ENCODE measurements at places on chromosomes 12 and 14.

DNA sequence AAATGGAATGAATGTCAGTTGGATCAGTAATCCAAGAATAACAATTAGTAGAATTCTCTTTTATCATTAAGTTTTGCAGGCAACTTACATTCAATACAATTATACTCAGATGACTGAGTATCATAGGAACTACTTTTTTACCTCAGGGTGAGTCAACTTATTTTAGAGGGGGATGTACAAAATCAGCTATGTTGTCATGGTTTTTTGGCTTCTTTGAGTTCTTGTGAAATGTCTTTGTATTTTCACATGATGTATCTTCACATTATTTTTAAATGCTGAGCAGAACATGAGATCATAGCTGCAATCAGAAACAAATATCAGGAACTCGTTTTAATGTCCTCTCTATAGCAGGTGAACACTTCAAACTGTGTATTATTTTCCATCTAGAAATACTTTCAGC lies 65.3 kb upstream of the PTPRR start:
- DNase-seq: no peak

GRCh38 chr12:42039176-42039575 lies 105.5 kb downstream of the GXYLT1 start:
- DNase-seq: no peak

GRCh38 chr12:6998715-6999451 lies 19.4 kb downstream of the LPCAT3 start:
- no peak for DNase-seq

DNA sequence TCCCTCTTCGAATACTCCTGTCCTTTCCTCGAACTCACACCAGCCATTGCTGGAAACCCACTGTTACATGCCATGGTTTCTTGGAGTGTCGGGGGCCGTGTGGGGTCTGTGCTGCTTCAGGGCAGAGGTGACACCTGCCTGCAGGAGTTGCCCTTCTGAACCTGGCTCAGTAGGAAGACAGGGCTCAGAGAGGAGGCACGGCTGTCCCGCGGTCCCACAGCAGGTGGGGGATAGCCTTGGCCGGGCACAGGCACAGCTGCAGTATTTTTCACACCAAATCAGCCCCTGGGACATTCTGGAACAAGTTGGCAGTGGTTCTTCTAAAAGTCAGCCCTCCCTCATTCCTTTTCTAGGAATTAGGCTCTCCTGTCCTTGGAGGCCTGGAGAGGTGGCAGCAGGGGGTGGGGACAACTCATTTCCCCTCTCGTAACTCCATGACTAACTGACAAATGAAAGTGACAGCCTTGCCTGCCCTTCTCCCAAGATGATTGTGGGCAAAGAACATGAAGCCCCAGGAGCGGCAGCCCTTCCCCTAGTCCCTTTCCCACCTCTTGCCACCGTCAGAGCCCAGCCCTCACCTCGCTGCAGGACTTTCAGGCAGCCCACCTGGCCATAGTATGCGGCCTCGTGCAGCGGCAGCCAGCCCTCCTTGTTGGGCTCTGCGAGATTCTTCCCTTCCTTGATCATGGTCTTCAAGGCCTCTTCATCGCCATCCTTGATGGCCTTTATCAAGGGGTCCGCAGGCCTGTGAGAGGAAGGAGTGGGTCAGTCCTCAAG lies 22.4 kb downstream of the ASB2 start:
- DNase-seq: no peak

- no peak for DNase-seq
These were observed 69.2 kb downstream of the STAB2 start for GRCh38 chr12:103656291-103656690.

GRCh38 chr12:79955561-79955960 lies 20.7 kb upstream of the PPP1R12A start:
- no peak for DNase-seq

GRCh38 chr12:108850854-108851573 lies 6.4 kb downstream of the SSH1 start:
- DNase-seq: no peak

DNA sequence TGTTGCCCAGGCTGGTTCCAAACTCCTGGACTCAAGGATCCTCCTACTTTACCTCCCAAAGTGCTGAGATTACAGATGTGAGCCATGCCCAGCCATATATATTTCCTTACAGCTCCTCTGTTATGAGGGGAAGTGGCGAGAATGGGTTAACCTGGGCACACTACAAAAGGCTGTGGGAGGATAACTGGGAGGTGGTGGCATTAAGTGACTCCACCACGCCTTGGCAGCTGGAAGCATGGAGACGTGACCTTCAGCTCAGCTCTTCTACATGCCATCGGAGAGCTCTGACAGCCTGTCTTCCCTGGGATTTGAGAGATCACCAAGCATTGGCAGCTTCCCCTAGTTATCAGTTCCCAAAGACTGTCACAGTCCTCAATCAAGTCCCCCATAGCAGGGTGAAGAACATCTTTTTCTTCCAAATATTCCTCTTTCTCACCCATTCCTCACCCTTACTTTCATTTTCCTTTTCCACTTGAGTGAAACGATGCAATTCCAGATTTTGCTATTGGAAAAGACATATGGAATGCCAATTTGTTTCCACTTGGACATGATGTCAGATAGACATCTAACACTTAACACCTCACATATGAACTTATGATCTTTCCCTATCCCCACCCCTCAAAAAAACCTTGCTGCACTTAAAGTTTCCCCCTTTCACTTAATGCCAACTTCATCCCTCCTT lies 48.5 kb downstream of the PHLDA1 start:
- no peak for DNase-seq

GRCh38 chr12:66072566-66072965 lies 58.0 kb downstream of the LLPH start:
- DNase-seq: no peak

GRCh38 chr14:26765768-26766520 lies 168.1 kb upstream of the NOVA1 start:
- DNase-seq: no peak

- DNase-seq: no peak
These were observed 117.2 kb upstream of the CCND2 start for GRCh38 chr12:4156317-4156716.

GRCh38 chr14:51094282-51094821 lies 553 bp downstream of the TRIM9 start:
- peak; percentile 65 for DNase-seq

- no peak for DNase-seq
These were observed 885.3 kb upstream of the TMEM132C start for GRCh38 chr12:127381681-127382080.

GRCh38 chr12:131000000-131000486 lies 46.3 kb downstream of the ADGRD1 start:
- DNase-seq: no peak

DNA sequence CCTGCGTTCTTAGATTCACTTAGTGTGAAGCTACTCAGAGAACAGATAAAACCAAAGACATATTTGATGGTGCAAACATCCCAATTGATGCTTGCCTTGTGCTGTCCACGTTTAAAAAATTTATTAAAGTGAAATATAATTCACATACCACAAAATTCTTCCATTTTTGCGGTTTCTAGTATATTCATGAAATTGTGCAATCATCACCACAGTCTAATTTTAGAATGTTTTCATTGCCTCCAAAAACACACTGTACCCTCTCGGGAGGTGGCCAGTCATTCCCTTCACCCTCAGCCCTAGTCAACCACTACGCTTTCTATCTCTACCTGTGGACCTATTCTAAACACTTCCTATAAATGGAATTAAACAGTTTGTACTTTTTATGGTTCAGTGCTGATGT lies 1109.2 kb downstream of the FLRT2 start:
- DNase-seq: no peak

DNA sequence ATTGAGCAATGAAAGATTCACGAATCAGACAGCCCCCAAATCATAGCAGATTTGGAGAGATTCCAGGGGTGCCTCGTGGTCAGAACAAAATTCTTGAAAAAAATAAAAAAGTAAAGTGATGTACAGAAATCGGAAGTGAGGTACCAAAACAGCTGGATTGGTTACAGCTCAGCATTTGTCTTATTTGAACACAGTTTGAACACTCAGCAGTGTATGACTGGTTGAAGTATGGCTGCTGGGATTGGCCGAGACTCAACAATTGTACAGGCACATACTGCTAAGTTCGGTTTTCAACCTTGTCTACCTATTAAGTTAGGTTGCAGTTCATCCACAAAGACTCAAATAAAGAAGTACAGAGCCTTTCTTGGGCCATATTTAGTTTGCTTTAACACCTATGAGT lies 865.4 kb upstream of the TMEM132C start:
- no peak for DNase-seq

- no peak for DNase-seq
These were observed 30.1 kb upstream of the MAP1LC3B2 start for GRCh38 chr12:116529048-116529447.

GRCh38 chr14:73613046-73613383 lies 698 bp downstream of the ACOT6 start:
- DNase-seq: no peak

- no peak for DNase-seq
These were observed 160.0 kb downstream of the ADGRD1 start for GRCh38 chr12:131113568-131114270.

DNA sequence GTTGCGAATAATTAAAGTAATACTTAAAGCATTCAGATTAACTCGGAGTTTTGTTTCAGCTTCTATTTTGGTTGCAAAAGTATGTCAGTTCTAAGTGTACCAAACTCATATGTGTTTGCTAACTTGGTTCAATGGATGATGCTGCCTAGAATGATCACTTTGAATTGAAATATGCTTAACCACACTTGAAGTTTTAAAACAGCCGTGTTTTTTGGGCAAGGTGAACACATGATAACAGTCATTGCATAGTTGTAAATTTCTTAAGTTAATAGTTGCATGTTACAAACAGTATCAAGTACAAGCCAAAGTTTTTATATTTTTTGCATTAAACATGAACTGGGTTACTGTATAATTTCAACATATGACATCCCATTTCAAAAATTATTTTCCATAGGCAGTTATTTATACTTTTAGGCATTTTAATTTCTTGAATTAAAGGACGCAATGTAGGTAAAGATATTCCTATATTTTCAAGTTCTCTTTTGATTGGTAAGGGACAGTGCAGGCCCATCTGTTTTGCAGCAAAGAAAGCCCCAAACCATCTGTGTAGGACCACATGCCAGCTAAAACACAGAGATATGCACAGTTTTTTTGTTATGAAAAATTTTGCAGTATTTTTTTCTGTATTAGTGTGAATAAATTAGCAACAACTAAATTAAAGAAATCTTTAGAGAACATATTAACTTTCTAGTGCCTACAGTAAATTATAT lies 575.5 kb downstream of the PRKD1 start:
- DNase-seq: no peak

DNA sequence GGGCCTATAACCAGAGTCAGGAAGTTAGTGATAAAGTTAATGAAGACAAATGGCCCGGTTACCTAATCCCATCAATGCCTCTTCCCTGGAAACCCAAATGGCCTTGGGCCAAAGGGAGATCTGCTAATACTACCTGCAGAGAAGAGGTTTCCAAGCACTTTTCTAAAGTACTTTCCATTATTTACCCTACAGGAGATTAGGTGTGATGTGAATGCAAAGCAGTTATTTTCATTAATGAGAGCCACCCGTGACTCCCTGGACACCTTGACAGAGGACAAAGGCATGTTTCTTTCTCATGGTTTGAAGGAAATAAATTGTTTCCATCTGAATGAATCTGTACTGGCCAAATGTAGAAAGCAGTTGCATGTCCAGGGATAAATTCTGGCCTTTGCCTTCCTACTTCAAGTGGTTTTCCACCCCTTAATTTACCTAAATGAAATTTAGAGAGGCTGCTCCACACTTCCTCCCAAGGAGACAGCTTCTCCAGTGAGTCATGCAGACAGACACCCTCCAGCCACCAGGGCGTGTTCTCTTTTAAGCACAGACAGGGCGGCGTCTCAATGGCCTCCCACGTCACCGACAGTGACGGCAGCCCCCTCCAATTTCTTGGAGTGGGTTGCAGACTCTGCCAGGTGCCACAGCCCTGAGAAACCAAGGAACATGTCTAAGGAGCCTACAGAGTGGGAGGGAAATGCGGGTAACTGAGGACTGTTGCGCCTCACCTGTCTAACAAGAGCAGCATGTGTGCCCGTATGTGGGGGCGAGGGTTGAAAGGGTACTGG lies 43.9 kb upstream of the GNPNAT1 start:
- DNase-seq: no peak

All from naive thymus-derived CD8-positive, alpha-beta T cell (primary cell).